ENCODE measurements at places on chromosomes 1 and 21. TPM values are rescaled to one million over a fixed set of nuclear protein-coding genes. Genes with fewer than 3 reads are reported as not detected.

- no peak for DNase-seq
These were observed 54.5 kb upstream of the PLXNA2 start for GRCh38 chr1:208298593-208299269.

- DNase-seq, result no peak
These were observed 9.2 kb downstream of the WDR26 start for GRCh38 chr1:224425279-224425884.

DNA sequence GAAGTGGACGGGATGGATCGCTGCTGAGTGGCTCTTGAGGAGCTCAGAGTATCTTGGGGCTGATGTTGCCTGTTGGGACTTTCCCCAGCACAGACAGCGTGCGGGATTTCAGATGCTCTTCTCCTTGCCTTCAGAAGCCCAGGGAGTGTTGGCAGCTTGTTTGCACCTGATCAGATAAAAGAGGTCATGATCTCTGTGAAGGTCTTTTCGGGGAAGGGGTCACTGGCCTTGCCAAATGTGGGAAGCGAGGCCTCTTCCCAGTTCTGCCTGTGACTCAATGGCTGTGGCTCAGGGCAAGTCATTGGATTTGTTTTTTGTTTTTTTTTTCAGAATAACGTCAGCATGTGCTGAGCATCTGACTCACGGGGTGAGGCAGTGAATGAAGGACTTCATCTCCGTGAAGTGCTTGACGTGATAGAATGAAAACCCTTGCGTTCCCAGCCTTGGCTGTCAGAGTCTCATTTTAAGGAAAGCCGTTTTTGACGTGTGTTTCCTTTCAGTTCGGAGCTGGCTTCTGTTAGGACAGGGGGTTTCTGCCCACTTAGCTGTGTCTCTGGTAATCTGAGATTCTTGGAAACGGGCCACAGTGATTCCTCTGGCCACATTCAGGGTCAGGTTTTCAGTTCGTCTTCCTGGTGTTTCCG, 46.7 kb downstream of the GALNT2 start:
- DNase-seq, result no peak

DNA sequence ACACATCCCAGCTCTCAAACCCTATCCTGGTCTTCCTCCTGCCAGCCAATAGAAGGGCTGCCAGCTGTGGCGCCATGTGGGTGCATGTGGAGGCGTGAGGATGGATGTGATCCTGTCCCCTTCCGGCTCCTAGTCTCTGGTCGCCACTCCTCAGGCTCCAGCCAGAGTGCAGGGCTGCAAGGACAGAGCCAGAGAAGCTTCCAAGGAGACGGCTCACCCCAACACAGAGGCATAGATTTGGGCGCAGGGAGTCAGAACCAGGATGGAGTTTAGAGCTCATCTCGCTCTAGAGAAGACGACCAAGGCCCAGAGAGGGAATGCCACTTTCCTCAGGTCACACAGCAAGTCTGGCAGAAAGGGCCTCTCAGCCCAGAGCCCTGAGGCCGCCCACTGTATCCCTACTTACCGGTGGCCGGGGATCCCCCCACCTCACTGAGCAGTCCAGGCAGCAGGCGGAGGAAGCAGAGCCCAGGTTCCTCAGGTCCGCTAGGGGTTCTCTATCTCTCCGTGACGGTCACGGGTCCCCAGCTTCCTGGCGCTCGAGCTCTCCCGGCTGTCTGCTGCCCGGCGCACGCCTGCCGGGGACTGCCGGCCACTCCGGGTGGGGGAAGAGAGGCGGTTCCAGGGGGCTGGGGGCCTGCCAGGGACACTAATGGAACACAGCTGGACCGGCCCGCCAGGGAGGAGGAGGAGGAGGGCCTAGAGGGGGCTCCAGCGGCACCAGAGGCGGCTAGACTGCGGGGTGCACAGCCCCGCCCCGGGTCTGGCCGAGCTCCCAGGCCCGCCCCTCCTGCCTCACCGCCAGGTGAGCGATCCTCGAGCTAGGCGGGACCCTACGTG, at the start of gene COL16A1:
TSS of gene COL16A1 (minus strand) at position 587 of the 840 bp plus-strand sequence. CDS start 1,824 bp downstream, outside the sequence.
- peak; percentile 90 for DNase-seq

- DNase-seq, result no peak
These were observed 169.7 kb downstream of the ATG4C start for GRCh38 chr1:62953633-62954032.

GRCh38 chr1:16441282-16441665, 750 bp downstream of the NECAP2 start:
- no peak for DNase-seq

- no peak for DNase-seq
These were observed 280.5 kb upstream of the VAMP3 start for GRCh38 chr1:7490576-7490975.

DNA sequence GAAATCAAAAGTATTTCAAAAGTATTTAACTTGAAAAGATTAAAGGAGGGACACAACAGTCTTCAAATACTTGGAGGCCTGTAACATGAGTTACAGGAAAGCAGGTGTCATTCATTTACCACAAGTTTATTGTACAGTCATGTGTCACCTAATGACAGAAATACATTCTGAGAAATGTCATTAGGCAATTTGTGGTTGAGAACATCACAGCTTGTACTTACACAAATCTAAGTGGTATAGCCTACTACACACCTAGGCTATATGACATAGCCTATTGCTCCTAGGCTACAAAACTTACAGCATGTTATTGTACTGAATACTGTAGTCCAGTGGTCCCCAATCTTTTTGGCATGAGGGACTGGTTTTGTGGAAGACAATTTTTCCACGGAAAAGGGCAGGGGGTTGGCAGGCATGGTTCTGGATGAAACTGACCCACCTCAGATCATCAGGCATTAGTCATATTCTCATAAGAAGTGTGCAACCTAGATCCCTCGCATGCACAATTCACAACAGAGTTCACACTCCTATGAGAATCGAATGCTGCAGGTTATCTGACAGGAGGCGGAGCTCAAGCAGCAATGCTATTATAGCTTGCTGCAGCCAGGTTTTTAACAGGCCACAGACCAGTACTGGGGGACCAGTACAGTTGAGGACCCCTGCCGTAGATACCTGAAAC, 25.0 kb upstream of the PHTF1 start:
- no peak for DNase-seq

GRCh38 chr1:100482167-100482566, 55.8 kb upstream of the GPR88 start:
- DNase-seq, result no peak

- DNase-seq, result no peak
These were observed 3.4 kb downstream of the SLC26A9 start for GRCh38 chr1:205939690-205940330.

- DNase-seq, result no peak
These were observed 359.2 kb upstream of the PKN2 start for GRCh38 chr1:88324899-88325298.

DNA sequence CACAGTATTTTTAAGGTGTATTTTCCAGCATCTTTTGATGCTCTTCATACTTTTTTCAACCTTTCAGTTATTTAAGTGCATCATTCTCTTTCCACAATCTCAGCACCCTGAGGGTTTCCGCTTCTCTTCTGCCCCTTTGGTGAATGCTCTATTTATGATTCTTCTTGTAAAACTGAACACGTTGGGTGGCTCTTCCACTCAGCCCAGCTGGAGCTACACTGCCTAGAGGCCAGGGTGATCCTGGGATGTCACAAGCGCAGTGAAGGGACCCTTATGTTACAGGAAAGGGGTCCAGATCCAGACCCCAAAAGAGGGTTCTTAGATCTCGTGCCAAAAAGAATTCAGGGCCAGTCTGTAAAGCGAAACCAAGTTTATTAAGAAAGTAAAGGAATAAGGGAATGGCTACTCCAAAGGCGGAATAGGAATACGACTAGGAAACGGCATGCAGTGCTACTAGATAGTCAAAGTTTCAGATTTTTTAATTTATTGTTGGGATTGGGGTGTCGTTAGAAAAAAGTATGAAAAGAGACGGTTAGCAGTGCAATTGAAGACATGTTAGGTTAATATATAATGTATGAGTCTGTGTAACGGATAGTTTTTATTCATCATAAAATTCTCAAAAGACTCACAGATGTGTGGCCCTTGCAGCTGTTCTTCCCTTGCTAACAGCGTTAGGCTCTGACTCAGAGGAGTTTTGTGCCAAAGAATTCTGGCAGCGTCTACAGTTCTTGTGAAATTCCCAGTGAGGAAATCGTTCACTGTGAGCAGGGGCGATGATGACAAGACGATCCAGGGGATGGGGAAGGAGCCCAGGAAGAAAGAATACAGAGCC, 14.4 kb upstream of the ERVH48-1 start:
- no peak for DNase-seq

DNA sequence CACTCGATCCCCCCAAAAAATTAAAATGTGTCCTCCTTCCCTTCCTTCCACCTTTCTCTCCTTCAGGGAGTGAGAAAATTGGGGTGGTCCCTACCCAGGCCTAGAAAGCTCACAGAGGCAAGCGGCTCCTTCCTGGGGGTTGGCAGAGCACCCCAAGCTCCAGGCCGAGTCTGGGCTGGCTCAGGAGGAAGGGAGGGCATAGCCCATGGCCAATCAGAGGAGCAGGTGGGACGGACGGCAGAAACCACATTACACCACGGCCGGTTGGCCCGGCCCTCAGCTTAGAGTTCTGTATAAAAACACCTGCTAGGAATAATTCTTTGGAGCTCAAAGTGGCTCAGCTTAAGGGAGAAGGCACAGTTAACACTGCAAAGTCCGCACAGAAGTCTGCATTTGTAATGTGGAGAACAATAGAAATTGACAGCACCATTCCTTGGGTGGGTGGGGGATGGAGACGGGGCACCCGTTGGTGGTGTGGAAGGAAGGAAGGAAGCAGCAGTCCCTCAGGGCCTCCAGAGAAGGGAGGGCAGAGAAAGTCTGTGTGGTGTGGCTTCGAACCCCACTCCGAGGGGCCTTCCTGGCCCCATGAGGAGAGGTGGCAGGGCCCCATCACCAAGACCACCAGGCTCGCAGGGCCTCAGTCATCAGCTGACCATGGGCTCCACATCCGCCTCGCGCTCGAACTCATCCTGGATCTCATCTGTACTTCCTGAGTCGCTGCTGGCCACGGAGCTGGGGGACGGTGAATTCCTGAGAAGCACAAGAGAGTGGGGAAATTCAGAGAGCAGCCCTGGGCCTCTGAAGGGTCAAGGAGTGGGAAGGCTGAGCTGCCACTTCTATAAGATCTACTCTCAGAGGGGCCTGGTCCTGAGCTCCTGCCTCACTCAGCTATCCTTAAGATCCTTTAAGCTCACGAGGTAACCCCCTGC, 5.8 kb upstream of the ALDH4A1 start:
- DNase-seq, result no peak

DNA sequence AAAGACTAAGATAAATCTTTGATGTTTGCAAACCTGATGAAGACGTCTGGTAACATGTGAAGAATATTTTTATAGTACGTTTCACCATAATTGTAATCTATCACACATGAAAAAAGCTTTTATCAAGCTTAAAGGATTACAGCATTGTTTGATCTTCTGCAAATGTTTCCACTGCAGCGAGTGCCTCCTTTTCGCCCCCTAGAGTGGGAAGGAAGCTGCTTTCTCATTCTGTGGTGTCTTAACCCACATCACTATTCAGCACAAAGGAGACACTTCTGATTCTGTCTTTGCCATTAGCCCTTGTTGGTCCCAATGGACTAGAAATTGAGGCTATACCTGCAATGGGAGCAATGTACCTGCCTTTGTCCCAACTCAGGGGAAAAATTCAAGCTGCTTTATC, 46.0 kb upstream of the IL12RB2 start:
- no peak for DNase-seq

GRCh38 chr1:221272940-221273339, 393.7 kb downstream of the HLX start:
- DNase-seq, result no peak

DNA sequence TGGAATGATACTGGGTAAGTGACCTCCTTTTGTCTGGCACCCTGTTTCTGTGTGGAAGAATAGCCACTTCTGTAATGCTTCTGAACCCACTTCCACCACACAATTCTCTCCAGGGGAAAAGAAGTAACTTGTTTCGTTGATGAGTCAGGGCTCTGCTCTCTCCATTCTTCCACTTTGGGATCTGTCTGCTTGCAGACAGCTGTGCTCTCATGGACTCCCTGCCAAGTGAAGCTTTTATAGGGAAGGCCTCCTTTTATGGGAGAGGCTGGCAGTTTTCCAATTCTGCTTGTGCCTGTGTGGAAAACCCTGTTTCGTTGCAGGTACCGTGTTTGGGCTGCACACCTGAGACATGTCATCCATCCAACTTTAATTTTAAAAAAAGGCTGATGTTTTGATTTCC, 130.7 kb downstream of the GIPC2 start:
- DNase-seq, result no peak

DNA sequence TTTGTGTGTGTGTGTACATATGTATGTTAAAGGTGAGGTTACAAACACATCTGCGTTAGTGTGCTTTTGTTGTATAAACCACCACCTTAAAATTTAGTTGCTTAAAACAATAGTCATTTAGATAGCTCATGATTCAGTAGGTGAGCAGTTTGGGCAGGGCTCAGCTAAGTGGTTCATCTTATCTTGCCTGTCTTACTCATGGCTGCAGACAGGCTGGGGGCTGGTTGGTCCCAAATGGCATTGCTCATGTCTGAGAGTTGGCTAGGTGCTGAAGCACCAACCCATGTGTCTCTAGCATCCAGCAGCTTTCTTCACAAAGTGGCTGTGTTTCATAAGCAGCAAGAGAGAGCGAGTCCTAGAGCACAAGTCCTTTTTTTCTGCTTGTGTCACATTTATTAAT, 91.4 kb downstream of the MACF1 start:
- no peak for DNase-seq

GRCh38 chr1:203051841-203052324, 25.6 kb downstream of the PPFIA4 start:
- DNase-seq, result no peak

UBE2U gene
- total RNA-seq, result not detected

KCNH1 gene
- total RNA-seq, result not detected

IGFN1 gene
- 0.57 TPM for total RNA-seq

COL6A2 gene
- 150 TPM for total RNA-seq

BARHL2 gene
- total RNA-seq, result not detected

OR6N1 gene
- total RNA-seq, result not detected

KDF1 gene
- 39.3 TPM for total RNA-seq

MCOLN3 gene
- 5.4 TPM for total RNA-seq

KRTAP10-12 gene
- total RNA-seq, result not detected

RPE65 gene
- not detected for total RNA-seq

VPS72 gene
- total RNA-seq, result 23.5 TPM
